Coronary artery (tissue), 2 donors: ENCODE measurements at places on chromosomes 16 and 17.

DNA sequence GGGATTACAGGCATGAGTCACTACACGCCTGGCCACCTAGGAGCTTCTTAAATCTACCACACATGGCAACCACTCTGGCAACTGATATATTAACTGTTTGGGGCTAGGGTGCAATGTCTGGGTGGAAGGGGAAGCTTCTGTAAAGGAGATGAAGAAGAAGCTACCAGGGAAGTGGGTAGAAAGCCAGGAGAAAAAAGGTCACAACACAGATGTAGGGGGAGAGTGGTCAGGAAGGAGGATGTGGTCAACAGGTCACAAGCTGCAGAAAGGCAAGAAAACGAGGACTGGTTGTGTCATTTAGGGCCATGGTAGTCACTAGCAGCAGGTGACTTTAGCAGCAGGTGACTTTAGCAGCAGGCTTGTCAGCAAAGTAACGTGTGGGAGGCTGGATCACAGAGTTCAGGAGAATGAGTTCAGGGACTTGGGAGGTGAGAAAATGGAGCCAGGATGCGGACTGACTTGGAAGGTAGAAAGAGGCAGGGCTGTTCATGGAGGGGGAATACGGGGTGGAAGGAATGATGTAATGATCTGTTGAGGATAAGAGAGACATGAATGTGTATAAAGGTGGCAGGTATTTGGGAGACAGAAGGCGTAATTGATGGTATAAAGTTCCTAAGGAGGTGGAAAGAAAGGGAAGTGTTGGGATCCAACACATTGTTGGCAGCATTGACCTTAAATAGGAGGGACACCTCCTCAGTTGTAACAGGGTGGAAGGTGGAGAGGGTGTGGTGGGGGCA lies 16.3 kb upstream of the WFIKKN2 start:
- no peak for DNase-seq

DNA sequence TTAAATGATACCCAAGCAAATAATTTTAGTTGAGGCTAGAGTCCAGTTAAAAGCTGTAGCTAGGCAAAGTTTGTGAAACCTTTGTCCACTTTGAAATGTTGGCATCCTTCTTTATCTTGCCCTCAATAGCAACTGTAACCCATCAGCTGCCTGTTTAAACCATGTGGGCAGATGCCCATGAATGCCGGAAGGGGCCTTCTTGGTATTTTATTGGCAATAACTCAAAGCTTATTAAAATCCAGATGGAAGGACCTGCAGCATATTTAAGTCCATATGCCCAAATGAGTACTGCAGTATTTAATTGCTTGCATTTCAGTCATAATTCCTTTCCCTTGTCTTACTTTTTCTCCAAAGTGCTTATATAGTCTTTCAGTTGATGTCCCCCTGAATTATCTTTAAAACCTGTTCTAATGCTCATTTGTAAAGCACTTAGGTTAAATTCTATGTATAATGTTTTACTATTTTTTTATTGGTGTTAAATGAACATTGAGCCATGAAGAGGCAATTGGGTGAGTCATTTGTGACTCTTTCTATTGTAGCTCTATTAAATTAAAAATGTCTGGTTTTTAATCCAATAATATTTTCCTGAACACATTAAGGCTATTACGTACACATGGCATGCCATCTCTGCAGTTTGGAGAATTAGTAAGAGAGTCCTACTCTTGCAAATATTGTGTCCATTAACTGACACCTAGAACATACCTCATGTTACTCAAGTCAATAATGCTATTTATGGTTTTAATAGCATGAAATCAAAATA lies 225.3 kb downstream of the KCNJ2 start:
- no peak for DNase-seq

DNA sequence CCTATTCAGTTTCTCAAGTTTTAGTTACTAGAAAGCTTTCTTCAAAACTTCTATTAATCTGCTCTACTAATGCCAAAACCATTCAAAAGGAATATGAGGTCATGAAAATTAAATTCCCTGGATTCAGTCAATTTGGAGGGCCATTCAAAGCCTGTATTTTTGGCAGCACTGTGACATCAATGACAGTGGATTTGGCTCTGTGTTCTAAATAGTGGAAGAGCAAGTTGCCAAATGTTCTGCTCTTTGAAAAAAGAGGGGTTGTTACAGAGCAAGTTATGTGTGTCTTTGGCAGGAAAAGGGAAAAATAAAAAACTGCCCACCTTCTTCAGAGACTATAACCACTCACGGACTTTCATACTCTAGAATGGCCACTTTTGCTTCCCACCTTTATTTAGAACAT lies 3.2 kb upstream of the C16orf46 start:
- no peak for DNase-seq

GRCh38 chr17:50608700-50609379 lies 25.8 kb upstream of the ABCC3 start:
- DNase-seq = no peak

GRCh38 chr17:8073627-8074484 lies 13.7 kb downstream of the ALOX12B start:
- no peak for DNase-seq

- no peak for DNase-seq
These were observed 27.2 kb upstream of the TMEM220 start for GRCh38 chr17:10757067-10757466.

DNA sequence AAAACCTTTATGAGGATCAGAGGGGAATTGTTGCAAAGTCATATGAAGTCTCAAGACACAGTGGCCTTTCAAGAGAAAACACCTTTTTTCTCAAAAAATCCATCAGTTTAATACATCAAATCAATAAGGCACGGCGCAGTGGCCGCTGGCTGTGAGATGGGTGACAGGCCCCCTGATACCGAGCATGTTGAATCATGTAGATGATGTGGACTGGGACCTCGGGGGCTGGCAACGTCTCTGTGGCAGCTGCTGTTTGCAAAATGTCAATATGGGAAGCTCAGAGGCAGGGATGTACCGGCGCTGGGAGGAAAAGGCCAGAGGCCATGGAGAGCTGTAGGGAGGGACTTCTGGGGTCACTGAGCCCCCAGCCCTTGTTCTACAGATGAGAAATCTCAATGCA lies 169.1 kb downstream of the GSG1L start:
- no peak for DNase-seq

DNA sequence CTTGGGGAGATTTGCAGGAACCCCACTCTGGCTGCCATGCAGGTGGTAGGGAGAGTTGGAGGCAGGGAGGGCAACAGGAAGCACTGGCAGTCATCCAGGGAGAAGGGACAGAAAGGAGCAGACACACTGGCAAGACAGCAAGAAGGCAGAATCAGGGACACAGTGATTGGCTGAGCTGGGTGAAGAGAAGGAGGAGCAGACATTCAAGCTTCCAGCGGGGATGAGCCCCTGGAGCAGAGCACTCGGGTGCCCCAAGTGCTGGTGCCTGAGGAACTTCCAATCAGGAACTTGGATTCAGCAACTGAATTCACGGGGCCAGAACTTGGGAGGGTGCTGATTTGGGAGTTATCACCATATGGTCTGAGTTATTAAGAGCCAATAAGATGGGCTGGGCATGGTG lies 6.3 kb upstream of the ITGA3 start:
- no peak for DNase-seq

GRCh38 chr17:40093580-40094201 lies 6.7 kb downstream of the NR1D1 start:
- DNase-seq = peak; percentile 74

GRCh38 chr16:52141871-52142270 lies 405.1 kb downstream of the TOX3 start:
- DNase-seq = no peak

- DNase-seq = no peak
These were observed 312.2 kb upstream of the GOT2 start for GRCh38 chr16:59046335-59046734.

DNA sequence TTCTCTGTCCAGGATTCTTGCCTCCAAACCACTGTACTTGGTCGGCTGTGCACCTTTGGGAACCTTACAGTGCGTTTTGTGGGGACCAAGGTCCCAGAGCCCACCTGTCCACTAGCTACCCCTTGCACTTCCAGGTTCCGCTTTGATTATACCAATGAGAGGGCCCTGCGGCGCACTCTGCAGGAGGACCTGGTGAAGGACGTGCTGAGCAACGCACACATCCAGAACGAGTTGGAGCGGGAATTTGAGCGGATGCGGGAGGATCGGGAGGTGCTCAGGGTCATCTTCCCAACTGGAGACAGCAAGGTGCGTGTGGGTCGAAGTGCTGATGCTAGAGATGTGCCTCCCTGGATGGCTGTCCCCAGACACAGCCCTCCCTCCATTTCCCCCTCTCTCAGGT lies 18.8 kb downstream of the POLR2A start:
- no peak for DNase-seq

DNA sequence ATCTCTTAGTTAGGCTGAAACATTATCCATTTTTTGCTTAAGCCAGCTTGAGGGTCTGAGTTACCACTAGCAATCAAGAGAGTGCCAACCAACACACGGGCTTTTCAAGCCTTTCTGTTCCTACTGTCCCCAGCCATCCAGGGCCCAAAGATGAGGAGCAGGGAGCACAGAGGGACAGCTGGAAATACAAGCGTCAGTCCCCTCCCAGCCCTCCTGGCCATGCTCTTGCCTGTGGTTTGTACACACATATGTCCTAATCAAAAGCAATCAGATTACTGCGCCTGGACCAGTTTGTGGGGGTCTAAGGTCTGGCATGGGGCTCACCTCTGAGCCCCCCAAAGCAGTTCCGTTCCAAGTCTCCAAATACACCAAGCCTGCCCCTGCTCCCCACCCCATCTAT lies 3.5 kb downstream of the CORO7 start:
- no peak for DNase-seq

DNA sequence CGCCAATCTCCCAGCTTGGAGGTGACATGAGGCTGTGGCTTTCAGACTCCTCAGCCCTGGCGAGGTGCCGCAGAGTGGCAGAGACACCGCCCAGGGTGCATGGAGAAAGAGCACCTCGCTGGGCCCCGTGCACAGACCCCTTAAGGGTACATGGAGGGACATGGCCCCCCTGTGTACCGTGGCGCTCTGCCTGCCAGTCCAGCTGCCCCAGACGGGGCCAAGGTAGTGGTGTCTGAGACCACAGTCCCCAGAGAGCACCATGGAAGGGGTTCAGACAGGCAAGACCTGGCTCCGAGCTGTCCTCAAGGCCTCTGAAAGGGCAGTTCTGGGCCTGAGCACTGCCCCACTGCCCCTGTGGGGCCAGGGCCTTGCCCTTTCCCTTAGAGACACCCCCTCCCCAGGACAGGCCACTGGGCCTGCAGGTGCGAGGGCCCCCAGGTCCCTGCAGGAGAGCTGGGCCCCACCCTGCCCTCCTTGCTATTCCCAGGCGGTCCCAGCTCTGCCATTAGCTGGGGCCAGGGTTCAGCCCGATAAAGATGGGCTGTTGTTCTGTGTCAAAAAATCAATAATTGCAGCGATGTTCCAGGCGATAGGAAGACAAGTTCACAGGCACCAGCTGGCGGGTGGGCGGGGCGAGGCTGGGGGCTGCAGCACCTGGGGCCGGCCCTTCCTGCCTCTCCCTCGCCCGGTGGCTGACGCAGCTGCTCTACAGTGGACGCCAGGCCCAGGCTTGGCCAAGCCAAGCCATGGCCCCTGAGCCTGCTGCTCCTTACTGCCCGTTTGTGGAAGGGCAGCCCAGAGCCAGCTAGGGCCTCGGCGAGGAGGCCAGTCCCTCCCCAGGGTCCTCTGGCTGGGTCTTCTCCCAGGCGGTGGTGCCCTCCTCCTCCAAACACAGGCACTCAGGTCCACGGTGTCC lies 51.7 kb downstream of the ZFPM1 start:
- no peak for DNase-seq
